ENCODE measurements at places on chromosomes 6 and 20.

DNA sequence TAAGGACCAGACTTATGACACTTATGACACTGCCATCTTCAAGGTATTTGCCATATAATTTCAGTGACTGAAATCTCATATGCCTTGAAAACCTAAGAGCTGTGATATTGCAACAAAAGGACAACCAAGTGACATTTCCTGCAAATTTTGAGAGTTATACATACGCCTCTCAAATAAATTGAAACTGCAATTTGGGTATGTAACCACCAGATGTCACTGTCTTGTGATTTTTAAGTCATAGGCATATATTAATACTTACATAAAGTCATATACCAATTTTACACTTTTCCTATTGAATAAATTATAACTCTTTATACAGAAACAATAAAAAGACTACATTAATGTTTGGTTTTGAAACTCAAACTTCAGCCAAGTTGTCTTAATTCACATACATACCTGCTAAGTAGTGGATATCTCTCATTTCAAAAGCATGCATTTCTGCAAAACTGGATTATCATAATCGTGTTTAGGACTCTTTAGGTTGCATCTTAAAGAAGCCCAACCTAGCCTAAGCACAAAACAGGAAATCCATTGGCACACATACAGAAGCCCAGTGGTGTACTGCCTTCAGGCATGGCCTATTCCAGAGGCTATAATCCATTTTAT is 180.2 kb downstream of the PACRG start:
- DNase-seq = no peak

DNA sequence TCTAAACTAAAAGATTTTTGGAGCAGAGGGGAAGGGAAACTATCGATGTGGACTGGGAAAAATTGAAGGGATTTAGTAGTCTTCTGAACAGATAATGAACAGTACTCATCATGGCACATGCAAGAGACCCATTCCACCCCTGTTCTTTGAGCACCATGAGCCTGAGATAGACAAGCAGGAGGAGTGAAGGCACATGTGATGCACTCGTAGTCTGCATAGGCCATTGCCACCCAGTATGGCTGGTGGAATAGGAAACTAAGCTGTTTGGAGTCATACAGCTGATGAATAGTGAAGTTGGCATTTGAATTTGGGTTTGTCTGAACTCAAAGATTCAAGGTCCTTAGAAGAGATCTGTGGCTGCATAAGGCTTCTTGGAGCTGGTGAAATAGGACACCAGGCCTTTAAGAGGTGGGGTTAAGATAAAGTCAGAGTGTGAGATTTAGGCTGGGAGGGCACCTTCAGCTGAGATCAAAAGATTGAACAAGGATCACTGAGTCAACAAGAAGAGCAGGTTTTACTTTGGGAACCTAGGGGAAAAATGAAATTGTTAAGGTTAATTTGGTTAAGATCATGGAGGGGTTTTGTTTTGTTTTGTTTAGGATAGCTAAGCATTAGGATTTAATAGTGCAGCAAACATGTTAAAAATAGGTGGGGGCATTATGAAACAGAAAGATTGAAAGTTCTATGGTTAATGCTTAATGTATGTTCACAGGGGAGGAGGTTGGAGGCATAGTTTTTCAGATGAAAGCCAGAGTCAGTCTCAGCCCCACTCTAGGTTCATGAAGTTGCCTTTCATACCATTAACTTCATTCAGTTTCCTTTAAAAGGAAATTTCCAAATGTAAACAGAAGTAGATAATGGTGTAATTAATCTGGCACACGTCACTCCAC is 148.8 kb downstream of the ARID1B start:
- DNase-seq = no peak

DNA sequence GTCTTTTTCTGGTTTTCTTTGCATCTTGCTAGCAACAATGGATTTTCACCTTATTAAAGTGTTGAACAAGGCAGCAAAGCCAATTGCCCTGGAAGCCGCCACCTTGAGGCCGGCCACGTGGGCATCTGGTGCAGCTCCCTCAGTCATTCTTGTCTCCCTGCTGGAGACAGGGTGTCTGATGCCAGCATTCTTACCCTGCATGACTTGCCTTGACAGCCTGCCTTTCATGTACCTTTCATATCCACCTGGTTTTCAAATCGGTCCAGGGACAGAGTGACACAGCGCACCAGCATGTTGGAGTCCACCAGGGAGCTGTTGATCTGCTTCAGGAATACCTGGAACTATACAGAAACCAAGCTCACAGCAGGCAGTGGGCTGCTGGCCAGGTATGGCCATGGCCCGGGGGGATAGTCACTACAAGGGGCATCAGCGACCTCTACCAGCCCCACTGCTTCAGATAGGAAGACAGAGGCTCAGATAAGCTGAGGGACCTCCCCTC is 49.8 kb downstream of the MYH7B start:
- no peak for DNase-seq

GRCh38 chr6:161195386-161195785 is 78.5 kb downstream of the AGPAT4 start:
- no peak for DNase-seq

Measured in stimulated activated CD4-positive, alpha-beta T cell treated with anti-CD3 and anti-CD28 coated beads, Interleukin-15, amount 100 ng/mL, for 24 hours (primary cell).